ENCODE measurements at places on chromosomes 13 and 19.
A peak's percentile ranks its signal among the peaks of the same experiment; 100 is the strongest.

GRCh38 chr13:31946091-31946770 lies 85.3 kb upstream of the FRY start:
- DNase-seq: no peak

DNA sequence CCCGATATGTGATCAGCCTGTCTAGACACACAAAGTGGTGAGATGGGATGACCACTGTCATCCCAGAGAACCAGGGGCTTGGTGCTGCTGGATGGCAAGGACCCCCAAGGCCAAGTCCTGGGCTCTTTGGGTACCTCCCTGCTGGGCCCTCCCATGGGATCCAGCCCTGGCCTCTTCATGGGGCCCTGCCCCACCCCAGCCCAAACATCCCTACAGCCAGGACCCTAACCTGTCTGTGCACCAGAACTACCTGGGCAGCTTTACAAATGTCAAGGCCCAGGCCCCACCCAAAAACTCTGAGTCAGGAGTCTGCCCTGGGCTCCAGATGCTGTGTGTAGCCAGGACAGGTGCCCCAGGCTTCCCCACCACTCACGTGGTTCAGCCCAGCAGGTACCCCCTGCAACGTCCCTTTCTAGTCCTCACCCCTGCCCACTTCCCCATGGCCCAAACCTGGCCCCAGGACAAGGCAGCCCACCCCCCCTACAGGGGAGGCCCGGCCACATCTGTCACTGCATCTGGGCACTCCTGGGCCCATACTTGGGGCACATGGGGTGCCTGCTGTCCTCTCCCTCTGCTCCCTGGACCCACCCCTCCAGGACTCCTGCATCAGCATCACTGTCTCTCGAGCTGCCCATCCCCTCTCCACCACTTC lies 233.5 kb downstream of the TUBA3C start:
- no peak for DNase-seq

DNA sequence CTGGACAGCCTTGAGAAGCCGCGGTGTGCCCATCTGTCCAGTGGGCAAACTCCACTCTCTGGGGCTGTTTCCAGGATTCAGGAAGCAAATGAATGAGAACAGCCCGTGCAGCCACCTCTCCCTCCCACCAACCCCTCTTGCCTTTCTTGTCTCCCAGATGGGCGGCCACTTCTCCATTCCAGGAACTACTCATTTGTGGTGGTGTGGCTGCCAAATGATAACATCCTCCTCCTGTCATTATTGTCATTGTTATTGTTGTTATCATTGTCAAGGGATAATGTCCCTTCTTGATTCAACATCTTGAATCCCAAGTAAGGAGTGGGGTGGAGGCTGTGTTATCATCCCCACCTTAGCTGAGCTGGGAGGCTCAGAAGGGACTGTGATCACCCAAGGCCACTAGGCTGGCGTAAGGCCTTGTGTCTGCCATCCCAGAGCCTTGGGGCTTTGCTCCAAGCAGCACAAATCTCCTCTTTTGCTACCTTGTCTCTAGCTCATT lies 1.6 kb downstream of the DNM2 start:
- DNase-seq: no peak

GRCh38 chr19:29528350-29528945 lies 2.7 kb downstream of the VSTM2B start:
- DNase-seq: peak; percentile 25

DNA sequence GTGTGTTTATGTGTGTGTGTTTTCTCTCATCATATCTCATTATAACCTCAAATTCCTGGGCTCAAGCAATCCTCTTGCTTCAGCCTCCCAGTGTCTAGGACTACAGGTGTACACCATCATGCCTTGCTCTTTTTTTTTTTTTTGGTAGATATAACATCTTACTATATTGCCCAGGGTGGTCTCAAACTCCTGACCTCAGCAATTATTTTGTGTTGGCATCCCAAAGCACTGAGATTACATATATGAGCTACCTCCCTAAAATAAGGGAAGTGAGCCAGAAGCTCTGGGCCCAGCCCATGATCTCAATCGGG lies 448 bp upstream of the ZNF543 start:
- DNase-seq: no peak

- DNase-seq: no peak
These were observed 58.1 kb downstream of the MRPL57 start for GRCh38 chr13:21234526-21234925.

GRCh38 chr13:31611214-31611613 lies 128.1 kb upstream of the RXFP2 start:
- no peak for DNase-seq

- DNase-seq: no peak
These were observed 42.7 kb downstream of the ACTN4 start for GRCh38 chr19:38690146-38690545.
